AG04449 (cell line): ENCODE measurements at places on chromosomes 4 and X.

GRCh38 chr4:176988226-176988625, 195.5 kb upstream of the VEGFC start:
- peak; percentile 79 for DNase-seq

GRCh38 chr4:89248879-89249281, 58.7 kb downstream of the GPRIN3 start:
- DNase-seq, result no peak

- DNase-seq, result no peak
Observed at GRCh38 chr4:118741301-118741855, 56.2 kb downstream of the METTL14 start.

- no peak for DNase-seq
Observed at GRCh38 chr4:74319470-74319869, 11.2 kb downstream of the EPGN start.

DNA sequence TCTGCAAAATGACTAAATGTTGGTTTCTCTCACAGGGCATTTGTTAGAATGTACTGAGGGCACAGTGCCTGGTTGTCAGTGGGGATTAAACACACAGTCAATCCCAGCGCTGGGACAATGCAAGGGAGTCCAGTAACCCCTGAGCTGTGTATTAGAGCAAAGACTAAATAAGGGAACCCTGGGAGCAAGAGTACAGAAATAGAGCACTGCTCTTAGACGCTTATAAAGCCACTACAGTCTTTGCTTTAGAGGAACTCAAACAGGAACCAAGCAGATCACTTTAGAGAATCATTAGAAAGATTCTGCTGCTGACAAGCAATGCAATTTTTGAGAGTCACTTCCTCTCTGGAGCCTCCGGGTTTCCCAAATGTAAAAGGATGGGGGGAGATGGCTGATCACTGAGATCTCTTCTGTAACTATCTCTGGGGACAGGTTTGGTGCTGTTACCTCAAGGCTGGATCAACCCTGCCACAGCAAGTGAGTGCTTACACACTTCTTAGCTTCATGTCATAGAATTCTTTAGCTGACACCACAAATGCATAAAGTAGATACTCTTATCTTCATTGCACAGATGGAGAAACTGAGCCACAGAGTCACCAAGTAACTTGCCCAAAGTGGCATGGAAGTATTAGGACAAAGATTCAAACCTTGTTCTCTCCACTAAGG, 137.8 kb upstream of the CPEB2 start:
- DNase-seq, result no peak

DNA sequence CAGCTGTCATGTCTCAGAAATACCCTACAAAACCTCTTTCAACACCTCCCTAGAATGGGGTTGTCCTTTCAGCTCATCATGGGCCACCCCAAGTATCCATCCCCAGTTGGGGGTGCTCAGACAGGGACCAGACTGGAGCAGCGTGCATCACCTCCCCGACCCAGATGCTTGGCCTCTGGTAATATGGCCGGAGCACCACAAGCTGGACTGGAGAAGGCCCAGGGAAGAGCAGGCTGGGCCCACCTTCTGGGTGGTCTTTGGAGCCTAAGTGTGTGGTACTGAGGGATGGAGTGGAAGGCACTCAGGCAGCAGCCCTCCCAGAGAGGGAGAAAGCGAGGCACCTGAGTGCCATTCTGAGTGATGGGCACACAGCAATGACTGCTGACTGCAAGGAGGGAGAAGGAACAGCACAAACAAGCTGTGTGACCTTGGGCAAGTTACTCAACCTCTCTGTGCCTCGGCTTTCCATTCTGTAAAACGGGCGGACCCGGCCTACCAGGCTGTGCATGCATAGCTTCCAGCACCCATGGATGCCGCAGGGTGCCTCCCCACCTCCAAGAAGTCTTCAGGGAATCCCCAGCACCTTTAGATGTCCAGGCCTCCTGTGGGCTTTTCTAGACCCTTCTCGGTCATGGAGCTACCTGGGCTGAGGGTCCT, 228.2 kb downstream of the AFAP1 start:
- no peak for DNase-seq

DNA sequence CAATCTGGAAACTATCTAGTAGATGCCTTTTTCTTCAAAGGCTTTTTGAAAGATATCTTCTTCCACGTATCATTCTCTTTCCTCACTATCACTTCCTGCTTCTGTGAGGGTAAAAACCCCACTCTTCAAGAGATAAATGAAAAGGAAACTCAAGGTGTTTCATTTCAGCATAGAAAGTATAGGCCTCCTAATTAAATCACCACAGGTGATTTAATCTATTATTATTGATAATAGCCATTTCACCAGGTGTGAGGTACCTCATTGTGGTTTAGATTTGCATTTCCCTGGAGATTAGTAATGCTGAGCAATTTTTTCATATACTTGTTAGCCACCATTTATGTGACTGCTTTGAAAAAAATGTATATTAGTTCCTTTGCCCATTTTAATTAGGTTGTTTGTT, 92.0 kb upstream of the EMCN start:
- DNase-seq, result no peak

DNA sequence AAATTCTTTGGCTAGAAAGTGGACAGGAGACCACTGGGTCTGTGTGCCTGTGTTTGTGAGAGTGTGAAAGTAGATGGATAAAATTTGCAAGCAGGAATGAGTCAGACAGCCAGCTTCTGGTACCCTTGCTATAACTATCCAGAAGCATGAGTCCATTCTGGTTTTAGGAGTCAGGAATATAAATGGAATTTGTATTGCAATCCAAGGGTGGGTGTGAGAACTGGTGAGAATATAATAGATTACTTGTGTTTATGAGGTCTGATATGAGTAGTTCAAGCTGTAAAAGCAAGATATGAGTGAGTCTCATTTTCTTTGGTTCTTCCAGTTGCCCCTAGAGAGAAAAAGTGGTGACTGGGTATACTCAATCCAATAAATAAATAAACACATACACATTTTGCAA, 212.7 kb upstream of the TAPT1 start:
- DNase-seq, result peak; percentile 45

DNA sequence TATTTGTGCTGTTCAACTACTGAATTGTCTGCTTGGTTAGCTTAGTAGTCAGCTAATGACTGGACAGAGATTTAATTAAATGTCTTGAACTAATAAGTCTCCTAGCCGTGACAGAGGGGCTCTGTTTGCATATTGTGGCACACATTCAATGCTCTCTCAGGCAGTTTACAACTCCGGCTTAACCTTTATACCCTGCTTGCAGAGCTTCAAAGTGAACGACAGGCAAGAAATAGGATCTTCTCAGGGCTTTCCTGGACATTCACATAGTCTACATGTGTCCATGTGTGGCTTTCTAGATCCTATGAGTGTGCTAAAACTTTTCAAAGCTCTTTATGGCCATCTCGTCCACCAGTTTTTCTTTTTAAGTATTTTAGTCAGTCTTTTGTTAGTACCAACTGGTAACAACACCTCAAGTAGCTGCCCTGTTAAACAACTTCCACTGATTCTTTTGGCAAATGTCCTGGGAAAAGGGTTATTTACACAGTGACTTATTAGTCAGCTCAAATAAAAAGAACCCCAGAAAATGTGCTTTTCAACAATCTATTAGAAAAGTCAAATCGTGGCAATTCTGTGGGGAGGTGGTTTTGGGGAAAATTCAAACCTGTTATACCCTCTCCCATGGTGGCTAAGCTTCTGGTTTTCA, 28.6 kb downstream of the OR13H1 start:
- DNase-seq, result no peak

DNA sequence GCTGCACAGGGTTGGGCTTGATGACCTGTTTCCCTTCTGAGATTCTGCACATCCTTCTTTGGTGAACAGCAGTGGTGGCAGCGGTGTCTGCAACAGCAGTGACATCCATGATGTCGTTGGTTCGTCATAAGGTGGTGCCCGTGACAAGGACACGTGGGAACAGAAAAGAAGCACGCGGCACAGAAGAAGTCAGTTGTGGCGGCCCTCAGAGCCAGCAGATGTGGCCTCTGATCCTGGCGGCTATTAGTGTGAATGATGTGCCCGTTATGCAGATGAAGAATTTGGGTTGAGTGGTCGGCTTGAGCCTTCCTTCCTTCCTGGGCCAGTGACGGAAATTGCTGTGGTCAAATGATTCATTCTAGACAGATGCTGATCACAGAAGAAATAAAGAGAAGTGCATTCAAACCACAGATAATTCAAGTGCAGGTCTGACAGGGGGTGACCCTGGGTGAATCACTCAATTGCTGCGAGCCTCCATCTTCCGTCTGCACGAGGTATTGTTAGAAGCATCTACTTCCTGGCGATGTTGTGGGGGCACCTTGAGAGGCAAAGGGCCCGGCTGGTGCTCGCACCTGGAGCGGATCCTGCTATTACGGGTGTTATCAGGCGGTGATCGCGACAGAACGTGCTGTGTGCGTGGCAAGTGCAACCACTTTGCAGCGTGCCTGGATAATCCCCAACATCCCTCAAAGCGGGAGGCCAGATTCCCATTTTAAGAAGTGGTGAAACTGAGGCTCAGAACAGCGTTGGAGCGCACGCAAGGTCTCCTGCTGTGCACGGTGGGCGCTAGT, 215.2 kb upstream of the PSAPL1 start:
- peak; percentile 59 for DNase-seq

GRCh38 chr4:187128222-187128621, 404.6 kb upstream of the FAT1 start:
- DNase-seq, result no peak

- no peak for DNase-seq
Observed at GRCh38 chr4:72942565-72942964, 127.0 kb downstream of the COX18 start.

DNA sequence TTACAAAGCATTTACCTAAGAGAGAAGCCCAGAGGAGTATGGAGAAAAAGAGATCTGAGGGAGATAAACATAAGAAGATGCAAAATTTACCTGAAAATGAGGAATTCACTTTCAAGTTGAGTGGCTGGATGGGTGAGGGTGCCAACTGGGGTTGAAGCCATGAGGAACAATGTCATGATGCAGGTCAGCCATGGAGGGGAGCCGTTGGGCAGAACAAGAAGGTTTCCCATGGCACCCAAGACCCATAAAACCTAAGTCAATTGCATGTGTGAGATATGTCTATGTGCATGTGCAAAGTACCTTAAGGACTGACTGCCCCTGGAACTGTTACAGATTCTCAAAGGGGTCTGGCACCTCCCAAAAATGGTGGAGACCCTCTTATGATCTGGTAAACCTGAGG, 46.6 kb upstream of the PRRG1 start:
- DNase-seq, result no peak

GRCh38 chr4:57023104-57023503, 44.4 kb downstream of the POLR2B start:
- peak; percentile 88 for DNase-seq

DNA sequence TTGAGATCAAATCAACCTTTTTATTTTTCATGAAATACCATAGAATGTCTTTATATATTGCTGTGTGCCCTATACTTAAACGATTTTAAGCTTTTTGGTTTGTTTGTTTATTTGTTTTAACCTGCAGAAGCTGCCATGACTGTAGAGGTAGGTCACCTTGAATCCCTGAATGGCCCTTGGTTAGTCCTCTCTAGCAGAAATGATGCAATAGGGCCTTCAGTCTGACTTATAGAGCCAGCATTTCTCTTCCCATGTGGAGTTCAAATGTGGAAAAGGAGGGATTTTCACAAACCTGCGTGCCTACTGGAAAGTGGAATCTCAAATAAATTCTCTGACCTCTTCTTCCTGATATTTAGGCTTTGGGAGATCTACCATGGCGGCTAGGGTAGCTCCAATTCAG, 327.9 kb downstream of the MAPK10 start:
- DNase-seq, result no peak

- DNase-seq, result peak; percentile 67
Observed at GRCh38 chr4:153573881-153574802, 108.0 kb downstream of the TMEM131L start.

DNA sequence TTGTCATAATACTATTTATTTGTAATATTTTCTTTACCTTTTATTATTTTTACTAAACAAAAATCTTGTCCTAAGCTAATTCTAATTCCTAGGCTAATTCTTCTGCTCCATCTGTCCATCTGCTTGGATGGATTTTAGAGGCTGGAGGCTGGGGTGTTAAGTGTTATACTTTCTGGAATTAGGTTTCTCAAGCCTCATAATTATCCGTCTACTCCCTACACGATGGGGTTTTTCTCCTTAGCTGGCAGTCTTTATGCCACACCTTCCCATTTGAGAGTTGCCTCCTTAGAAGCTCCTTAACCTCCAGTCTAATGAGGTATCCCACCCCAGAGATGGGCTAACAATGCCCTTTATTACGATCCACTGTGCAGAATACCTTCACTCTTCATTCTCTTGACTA, 37.6 kb upstream of the LGI2 start:
- DNase-seq, result no peak

GRCh38 chrX:129058405-129058804, 464.9 kb downstream of the SMARCA1 start:
- DNase-seq, result no peak

DNA sequence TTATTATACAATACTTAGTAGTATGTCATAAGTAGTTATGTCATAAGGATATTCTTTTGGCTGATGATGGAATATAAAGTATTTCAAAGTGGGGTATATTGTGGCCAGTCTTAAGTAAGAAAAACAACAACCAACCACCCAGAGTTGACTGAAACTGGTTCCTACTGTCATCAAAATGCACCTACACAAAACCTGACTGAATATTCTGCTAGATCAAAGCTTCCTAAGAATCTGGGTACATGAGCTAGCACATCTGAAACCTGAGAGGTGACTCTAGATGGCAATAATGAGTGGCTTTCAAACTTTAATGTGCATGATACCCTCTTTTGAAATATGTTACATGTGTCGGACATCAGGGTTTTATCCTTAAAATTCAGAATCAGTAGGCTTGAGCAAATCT, 60.4 kb downstream of the REELD1 start:
- DNase-seq, result no peak

- no peak for DNase-seq
Observed at GRCh38 chrX:132561483-132561882, 72.6 kb upstream of the MBNL3 start.

- no peak for DNase-seq
Observed at GRCh38 chr4:152626790-152627189, 53.0 kb downstream of the TMEM154 start.

DNA sequence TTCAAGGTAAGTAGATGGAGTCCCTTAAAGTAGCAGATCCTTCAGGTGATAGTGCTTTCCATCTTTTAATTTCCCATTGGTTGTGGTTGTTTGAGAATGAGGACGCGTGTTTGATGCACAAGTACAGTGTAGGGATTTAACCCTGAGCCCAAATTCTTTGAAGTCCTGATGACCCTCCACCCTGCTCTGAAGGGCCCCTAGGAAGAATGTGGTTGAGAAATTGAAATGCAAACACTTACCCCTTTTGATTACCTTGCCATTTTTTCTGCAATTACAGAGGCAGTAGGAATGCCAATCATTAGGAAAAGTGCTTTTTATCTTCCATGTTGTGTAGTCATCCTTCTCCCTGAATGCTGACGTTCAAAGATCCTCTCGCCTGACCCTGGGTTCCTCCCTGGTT, 112.4 kb downstream of the ZNF518B start:
- no peak for DNase-seq

DNA sequence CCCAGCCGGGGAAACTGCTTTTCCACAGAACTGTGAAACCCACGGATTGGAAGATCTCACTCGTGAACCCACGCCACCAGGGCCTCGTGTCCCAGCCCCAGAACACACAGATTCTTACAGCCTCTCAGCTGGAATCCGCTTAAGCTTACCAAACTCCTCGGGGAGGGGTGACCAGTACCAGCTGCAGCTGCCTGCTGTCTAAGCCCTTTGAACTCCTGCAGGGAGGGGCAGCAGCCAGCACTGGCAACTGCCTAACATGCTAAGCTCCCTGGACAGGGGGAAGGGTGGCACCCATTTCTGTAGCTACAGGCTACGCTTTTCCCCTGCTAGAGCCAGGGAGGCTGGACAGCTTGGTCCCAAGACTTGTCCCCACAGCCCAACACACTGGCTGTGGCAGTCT, 38.4 kb downstream of the TBL1X start:
- no peak for DNase-seq
